Stimulated activated CD8-positive, alpha-beta memory T cell treated with anti-CD3 and anti-CD28 coated beads, Interleukin-2, amount 100 ng/mL, for 1 hour (primary cell): ENCODE measurements at places on chromosomes 5 and 9.

- no peak for DNase-seq
Measured at GRCh38 chr5:60184606-60185005, 291.1 kb upstream of the PDE4D start.

DNA sequence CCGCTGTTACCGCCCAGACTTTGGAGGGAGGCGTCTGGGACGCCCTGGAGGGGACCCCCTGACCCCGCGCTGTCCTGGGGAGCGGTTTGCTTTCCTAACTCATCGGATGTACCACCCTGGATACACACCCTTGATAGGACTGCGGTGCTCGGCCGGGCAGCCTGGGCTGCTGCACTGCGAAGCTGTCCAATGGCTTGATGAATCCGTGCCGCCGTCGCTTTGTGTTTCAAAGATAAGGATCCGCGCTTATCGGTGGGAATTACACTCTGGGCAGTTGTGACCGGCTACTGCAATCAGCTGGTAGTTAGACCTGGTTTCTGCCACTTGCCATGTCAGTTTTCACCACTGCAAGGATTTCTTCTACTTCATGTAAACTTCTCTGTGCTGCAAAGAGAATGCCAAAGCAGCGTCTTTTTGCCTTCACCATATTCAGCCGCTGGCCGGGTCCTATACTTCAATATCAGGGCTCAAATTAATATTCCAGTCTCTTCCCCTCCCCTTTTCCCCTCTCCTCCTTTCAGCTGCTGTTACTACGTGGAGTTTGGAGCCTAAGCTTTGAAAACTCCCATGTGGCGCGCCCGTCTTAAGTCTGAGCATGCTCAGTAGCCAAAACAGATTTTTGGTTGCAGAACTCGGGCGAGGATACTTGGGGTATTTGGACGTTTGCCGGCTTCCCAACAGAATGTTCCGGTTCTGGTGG lies 727 bp downstream of the SMAD5 start:
- DNase-seq = no peak

GRCh38 chr9:5352637-5353248 lies 13.1 kb upstream of the RLN1 start:
- no peak for DNase-seq

DNA sequence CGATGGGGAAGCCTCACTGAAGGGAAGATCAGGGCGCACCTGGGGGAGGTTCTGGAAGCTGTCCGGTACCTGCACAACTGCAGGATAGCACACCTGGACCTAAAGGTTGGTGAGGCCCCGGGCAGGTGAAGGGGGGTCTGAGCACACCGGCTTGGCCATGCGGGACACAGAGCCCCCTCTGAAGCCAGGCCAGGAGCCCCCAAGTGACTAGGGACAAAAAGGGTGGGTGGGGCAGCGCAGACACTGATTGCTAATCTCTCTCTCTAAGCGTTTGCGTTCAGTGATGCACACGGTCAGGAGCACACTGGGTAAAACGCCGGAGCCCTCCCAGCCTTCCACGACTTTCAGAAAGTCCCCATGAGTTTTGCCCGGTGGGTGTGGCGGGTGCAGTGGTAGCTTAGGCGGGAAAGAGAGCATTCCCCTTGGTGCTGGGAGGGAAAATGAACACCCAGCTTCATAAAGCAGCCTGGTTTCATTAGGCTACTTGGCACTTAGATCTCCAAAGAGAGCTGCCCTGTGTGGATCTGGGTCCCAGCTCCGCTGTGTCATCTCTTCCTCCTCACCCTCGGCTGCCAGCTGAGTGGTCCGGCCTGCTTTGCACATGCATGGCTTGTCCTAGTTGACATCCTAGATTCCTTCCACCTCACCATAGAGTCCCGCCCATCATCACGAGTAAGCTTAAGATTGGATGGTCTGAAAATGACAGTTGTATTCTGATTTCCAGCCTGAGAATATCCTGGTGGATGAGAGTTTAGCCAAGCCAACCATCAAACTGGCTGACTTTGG lies 74.2 kb upstream of the OTULINL start:
- DNase-seq = no peak
